ENCODE measurements at places on chromosomes 6 and 20.

DNA sequence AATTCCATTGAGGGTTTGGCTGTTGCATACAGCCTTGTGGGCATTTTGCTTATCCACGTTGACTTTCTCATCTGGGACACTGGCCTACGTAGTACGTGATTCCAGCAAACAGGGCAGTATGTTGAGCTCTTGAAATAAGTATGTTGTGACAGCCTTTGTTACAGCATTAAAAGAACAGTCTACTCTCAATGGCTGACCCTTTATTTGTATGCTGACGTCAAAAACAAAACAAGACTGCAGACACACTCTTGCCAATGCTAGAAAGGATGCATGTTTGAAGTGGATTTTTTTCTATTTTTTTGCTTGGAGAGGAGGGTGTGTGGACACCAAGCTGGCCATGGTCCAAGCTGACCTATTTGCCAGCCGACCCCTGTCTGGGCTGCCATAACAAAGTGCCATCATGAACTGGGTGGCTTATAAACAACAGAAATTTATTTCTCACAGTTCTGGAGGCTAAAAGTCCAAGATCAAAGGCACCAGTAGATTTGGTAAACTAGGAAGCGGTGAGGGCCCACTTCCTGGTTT lies 10.8 kb upstream of the SNHG17 start:
- ATAC-seq, result no peak

GRCh38 chr6:82068721-82069120 lies 178.8 kb downstream of the IBTK start:
- no peak for ATAC-seq

GRCh38 chr6:135318738-135319469 lies 137.8 kb downstream of the MYB start:
- no peak for ATAC-seq

DNA sequence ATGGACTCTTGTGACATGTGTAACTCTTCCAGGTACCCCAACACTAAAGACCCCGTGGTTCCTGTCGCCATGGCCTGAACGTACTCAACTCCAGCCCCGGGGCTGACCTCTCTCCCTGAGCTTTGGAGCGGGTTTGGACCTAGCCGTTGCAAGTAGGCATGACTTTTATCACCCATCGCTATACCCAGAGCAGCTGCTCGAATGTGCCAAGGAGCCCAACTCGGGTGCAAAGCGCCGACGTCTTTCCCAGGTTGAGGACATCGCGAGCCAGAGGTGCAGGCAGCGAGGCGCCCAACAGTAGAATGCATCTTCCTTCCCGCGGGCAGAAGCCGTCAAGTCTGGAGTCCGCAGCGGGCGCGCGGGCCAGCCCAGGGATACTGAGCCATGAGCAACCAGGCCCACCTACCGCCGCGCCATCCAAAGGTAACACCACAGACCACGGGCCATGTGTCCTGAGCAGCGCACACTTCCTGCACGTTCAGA lies 5.7 kb upstream of the LAMP5 start:
- no peak for ATAC-seq
